ENCODE measurements at places on chromosomes 1 and 21.

- DNase-seq: no peak
Observed at GRCh38 chr1:25065795-25066238, 135.7 kb upstream of the RUNX3 start.

GRCh38 chr1:67609577-67610341 lies 75.2 kb upstream of the GADD45A start:
- DNase-seq: no peak

- DNase-seq: no peak
Observed at GRCh38 chr1:102098536-102098935, 101.8 kb upstream of the OLFM3 start.

DNA sequence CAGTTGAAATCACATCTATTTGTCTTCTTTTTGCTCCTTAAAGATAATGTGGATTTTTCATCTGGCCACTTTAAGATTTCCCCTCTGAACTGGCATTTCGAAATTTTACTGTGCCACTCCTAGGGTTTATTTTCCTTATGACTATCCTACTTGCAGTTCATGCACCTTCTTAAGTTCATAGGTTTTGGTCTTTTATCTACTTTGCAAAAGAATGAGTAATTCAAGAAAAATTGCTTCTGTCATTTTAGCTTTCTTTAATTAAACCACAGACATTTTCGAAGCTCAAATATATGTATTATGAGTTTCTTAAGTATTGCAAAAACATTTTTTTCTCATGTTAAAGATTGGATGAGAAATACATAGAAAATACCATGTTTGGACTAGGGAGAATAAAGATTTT lies 1244.8 kb upstream of the TMPRSS15 start:
- DNase-seq: no peak

DNA sequence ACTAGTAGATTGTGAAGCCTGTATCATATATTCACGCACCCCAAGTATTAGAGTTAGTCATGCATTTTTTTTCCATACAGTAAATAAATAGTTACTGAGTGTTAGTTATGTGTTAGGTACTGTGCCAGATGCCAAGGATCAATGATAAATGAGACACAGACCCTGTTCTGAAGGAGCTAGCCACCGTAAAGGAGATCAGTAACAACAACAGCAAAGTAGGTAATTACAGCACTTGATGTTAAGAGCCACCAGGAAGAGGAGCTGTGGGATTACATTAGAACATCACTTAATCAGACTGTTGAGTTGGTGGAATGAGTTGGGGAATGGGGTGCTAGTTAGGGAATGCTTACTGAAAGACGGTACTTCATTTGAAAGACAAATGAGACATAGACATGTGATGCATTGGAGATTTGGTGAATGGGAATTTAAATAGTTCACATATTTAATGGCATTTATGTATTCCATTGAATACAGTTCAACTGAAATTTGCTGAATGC lies 21.0 kb downstream of the PRKAA2 start:
- no peak for DNase-seq

- DNase-seq: no peak
Observed at GRCh38 chr1:22711071-22711470, 432 bp downstream of the EPHB2 start.

- DNase-seq: no peak
Observed at GRCh38 chr1:152873495-152873894, 4.6 kb upstream of the SMCP start.

DNA sequence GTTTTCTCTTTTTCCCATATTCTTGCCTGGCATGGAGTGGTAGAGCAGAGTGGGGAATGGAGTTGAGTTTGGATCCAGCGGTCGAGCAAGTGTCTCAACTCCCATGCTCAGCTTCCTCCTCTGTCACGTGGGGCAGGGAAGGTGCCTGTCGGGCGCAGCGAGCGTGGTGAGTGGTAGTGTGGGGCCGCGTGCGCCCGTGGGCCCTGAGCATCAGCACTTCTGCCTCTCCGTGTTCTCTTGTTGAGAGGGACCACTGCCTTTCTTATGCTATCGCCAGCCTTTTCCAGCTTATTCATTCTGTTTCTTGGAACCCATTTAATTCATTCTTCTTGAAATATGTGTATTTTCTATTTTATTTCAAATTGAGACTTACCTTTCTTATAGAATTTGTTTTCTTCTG lies 65.1 kb downstream of the ADARB1 start:
- no peak for DNase-seq

- DNase-seq: peak; percentile 75
Observed at GRCh38 chr1:234610061-234610665, at the start of gene IRF2BP2. IRF2BP2 (minus strand) TSS chr1:234610178; CDS start chr1:234609494, 684 bp downstream.

DNA sequence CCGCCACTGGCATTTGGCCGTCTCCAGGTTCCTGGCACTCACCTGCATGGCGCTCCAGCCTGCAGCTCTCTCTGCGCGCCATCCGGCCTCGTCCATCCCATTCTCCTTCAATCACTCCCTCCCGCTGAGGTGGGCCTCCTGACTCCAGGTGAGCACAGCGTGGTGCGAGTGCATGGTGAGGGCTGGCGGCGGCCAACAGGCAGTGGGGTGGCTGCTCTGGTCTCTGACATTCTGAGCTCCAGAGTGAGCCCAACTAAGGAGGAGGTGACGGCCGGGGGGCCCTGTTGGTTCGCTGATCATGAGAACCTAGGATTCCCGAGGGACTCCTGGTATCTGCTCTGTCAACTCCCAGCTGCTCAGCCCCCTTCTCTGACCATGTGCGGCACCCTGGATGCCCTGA lies 130.4 kb downstream of the AJAP1 start:
- no peak for DNase-seq

DNA sequence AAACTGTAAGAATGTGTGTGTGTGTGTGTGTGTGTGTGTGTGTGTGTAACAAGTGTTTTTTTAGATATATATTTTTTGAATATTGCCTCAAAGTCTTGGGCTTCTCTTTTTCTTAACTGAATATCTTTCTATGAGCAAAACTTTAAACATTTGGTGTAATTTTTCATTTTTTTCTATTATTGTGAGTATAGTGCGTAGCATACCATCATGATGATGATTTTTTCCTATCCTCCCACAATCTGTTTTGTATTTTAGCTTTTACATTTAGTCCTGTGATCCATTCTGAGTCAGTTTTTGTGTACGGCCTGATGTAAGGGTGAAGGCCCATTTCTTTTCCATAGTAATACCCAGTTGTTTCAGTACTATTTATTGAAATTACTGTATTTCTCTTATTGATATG lies 680.6 kb downstream of the TTLL7 start:
- DNase-seq: no peak

DNA sequence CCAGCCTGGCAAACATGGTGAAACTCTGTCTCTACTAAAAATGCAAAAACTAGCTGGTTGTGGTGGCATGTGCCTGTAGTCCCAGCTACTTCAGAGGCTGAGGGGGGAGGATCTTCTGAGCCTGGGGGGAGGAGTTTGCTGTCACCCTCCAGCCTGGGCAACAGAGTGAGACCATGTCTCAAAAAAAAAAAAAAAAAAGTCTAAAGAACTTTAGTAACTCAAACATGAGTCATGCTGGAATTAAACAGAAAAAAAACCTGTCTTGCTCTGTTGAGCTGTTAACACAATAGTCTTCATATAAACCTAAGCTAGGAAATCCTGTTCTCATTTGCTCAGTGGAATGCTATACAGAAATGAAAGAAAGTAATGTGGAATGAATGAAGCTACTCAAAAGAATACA lies 16.7 kb upstream of the DISP1 start:
- DNase-seq: no peak

DNA sequence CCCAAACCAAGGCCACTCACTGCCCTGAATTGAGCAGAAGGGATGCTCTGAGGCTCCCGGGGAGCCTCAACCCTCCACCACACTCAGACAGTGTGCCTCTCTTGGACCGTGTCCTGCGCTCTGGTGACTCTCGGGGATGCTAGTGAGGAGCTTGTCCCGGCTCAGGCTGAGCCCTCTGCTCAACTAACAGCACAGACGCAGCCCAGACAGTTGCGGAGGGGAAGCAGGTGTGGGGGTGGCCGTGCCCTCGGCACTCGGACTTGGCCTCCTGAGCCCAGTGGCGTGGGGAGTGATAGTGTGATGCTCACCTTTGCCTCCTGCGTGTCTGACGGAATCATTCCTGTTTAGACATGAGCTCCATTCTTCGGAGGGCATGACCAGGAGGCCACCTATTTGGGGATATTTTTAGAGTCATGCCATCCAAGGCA lies 15.4 kb upstream of the SLC19A1 start:
- DNase-seq: no peak

DNA sequence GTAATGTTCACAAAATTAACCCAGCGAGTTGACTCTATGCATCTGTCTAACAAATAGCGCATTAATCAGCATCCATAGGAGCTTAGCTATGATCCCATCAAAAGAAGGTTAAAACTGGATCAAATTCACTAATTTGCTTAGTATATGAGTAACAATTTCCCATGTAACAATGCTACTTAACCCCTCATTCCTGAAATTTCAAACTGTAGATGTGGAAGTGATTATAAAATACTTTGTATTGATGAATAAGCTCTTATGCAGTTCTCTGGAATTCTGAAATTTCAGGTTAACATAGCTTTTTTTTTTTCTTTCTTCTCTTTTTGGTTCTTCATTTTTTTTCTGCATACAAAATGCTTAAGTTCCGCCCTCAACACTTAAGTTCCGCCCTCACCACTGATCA lies 1272.7 kb downstream of the KCNT2 start:
- no peak for DNase-seq

DNA sequence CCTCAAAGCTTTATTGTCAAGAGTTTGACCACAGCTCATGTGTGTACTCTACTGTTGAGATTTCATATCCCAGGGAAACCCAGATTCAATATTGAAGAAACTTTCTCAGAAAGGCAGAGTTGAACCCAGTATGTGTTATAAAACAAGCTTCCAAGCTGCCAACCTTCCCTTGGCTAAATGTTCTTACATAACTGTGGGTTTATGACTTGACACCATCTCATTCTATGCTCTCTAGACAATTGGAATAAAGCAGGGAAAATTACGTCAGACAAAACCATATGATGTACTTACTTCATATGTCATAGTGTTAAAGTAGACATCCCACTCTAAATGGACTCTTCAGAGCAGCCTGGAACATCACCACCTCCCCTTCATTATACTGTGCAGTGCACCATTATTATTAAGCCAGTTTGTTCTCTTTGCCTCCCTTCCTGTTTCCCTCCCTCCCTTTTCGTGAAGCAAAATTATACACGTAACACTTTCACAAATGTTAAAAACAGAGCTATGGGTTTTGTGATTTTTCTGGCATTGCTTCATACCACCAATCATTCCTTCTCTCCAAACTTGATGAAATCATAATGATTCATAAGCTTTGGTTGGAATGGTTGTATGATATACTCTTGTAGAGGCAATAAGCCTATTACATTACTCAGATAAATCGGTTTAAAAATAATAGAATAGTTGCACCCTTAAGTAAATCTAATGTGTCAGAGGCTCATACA lies 507.2 kb downstream of the LTN1 start:
- no peak for DNase-seq

DNA sequence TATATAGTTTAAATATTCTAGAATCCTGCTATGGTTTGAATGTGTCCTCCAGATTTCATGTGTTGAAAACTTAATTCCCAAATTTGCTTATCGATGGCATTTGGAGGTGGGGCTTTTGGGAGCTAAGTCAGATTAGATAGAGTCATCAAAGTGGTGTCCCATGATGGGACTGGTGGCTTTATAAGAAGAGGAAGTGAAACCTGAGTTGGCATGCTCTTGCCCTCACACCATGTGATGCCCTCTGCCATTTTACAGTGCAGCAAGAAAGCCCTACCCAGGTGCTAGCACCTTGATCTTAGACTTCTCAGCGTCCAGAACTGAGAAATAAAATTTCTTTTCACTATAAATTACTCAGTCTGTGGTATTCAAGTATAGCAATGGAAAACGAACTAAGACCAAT lies 111.3 kb downstream of the TGFB2 start:
- no peak for DNase-seq

DNA sequence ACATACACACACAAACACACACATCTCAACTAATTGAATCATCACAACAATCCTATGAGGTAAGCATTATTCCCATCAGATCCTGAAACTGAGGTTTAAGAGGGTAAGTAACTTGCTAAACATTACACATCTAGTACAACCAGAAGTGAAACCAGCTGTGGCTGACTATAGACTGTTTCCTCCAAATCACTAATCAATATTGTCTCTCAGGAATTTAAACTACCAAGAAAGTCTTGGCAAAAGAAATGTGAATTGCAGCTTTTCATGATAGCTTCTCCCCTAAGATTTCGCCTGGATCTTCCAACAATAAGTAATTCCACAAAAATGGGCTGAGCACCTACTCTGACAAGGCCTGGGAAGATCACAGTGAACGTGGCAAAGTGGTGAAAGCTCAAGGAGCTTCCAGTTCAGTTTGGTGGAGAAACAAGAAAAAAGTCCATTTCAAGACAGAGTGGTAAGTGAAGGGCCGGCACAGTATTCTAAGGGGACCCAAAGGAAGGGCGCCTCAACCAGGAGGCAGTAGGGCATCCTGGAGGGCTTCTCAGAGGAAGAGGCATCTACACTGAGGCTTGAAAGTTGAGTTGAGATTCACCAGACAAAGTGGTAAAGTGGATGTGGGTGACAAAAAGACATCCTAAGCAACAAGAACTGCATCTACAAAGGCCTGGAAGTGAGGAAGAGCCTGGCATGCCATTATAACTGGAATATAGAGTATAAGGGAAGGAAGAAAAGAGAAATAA lies 22.1 kb downstream of the LRRC52 start:
- DNase-seq: no peak

DNA sequence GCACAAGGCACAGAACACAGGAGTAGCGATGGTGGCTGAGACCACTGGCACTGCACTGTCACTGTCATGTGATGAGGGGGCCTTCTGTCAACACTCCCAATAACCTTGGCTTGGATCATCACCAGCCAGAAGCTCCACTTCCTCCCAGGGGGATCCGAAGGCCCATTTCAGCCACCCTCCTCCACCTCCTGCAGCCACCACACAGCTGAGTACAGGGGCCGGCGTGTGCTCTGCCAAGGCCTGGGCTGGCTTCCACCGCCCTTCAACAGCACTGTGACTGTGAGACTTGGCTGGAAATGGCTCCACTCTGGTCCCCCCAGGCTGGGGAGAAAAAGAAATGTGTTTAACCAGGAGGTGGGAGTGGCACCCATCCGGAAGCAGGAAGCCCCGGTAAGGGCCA lies 9.9 kb upstream of the NADK start:
- DNase-seq: no peak

- no peak for DNase-seq
Observed at GRCh38 chr1:21823980-21824702, 12.1 kb downstream of the LDLRAD2 start.

DNA sequence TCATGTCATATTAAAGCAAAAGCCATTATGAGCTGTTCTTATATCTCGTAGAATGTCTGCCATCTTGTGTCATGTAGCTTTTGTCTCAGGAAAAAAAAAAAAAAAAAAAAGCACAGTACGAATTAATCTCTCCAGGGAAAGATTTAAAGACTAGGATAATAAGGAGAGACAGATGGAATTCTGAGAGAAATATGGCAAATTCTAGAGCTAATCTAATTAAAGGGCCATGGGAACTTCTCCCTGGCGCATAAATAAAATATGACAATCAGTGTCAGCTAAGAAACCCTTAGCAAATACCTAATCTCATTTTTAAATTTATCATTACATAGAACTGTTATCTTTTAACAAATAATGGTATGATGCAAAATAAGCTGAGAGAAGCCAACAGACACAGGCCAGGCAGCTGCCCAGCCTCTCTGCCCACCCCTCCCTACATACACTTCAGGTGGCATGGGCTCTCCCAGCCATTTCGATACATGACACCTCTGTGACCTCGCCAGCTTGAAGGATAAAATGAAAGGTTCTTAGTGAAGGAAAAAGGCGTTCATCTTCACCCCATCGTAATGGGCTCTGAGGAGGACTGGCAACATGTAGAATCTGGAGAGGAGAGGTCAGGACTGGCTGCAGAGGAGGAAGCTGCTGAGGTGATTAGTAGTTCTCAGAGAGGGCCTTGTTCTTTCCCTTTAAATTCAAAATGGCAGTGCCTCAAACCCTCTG lies 39.8 kb downstream of the DISC1 start:
- no peak for DNase-seq

Data from activated CD4-positive, alpha-beta T cell treated with anti-CD3 and anti-CD28 coated beads for 4 hours (primary cell).